ENCODE measurements at places on chromosomes 11 and 22. TPM values are rescaled to one million over a fixed set of nuclear protein-coding genes. Genes with fewer than 3 reads are reported as not detected.

DNA sequence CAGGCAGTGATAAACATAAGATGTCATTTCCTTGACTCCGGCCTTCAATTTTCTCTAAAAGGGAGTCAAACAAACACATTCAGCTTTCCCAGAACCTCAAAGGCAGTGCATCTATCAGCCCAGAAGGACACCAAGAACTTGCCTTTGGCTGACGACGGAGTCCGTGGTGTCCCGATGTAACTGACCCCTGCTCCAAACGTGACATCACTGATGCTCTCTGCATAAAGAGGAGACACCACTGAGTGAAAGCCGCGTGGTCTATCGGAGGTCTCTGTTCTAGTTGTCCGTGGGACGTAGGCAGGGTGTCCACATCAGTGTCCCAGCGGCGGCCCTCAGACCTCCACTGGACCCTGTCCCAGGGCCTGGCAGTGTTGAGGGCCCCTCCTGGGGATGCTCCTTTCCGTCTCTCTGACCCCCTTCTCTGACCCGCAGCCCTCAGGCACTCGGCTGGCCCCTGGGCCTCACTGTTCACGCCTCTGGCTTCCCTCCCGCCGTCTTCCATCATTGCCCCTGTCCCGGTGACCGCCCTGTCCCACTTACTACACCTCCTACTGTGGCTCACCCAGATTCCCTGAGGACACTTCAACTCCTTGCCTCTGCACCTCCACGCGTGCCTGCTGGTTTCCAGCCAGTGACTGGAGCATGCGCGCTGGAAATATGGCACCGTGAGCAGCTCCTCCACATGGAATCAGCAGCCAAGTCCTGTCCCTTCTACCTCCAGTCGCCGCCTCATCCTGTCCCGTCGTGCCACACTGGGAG is 70.4 kb downstream of the NCAPD3 start:
- DNase-seq, result no peak
- H3K4me3 ChIP-seq, result no peak overlapping the region
- no peaks in the 10 kb centered on the region for H3K27me3 ChIP-seq
- peaks cover 4% of the 10 kb centered on the region for H3K4me1 ChIP-seq
- H3K36me3 ChIP-seq, result peaks cover 10% of the 10 kb centered on the region
- H3K27ac ChIP-seq, result no peak overlapping the region

Gene ME3
- total RNA-seq, result 3.3 TPM

Gene LIN7C
- total RNA-seq, result 20.4 TPM

Gene TRAF6
- total RNA-seq, result 26.2 TPM

DNA sequence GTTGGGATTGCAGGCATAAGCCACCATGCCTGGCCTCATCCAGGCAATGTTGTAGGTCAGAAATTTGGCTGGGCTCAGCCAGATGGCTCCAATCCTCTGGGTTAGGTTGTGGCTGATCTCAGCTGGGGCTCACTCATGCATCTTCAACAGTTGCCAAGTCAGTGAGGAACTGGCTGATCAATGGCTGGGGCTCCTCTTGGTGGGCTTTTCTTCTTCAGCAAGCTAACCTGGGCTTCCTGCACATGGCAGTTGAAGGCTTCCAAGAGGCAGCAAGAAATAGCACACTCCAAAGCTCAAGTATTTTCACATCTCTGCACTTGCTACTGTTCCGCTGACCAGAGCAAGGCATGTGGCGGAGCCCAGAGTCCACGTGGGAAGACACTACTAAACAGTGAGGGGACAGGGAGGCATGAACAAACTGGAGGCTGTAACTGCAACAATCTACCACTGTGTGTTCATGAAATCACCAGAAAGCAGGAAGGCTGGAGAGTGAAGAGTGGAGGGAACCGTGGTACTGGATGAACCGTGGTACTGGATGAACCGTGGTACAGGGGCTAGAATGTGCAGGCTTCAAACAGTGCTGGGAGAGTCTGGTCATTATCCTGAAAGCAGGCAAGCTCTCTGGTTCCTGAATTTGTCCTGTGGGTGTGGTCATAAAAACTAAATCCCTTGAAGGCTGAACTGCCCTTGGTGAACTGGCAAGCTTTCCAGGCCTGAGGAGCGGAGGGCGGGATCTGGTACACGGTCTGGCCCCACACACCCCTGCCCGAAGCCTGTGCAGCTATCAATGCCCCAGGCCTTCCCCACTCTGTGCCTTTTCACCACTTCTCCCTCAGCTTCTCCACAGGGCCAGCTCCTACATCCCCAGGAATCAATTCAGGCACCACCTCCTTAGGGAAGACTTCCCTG is 20.2 kb downstream of the CHST1 start:
- no peak for DNase-seq
- peaks cover 48% of the 10 kb centered on the region for H3K27me3 ChIP-seq
- H3K4me1 ChIP-seq, result no peaks in the 10 kb centered on the region
- H3K36me3 ChIP-seq, result no peaks in the 10 kb centered on the region

DNA sequence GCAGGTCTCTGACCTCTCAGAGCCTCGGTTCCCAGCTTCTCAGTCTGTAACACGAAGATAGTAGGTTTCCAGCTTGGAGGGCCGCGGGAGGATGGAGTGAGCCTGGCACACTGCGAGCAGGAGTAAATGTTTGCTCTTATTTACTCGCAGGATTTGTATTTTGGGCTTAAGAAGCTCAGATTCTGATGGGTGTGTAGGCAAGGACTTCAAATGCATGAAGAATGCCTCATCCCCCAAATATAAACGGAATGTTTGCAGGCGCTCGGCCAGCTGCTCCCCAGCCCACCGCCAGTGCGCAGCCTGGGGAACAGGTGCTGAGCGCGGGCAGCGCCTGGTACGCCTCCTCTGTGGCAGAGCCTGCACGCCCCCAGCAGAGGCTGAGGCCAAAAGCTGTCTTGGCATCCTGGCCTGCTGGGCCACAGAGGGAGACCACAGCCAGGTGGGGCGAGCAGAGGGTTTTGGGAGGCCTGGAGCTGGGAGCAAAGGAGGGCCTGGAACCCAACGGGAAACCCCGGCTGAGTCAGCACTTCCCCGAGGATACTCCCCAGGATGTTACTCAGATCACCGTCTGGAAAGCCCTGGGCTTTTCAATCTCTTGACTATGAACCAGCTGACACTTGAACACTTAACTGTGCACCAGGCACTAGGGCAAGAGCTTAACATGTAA is 9.4 kb downstream of the EHD1 start:
- no peak for DNase-seq
- H3K4me3 ChIP-seq, result peak overlapping the region; percentile 86
- no peaks in the 10 kb centered on the region for H3K27me3 ChIP-seq
- H3K36me3 ChIP-seq, result peaks cover 7% of the 10 kb centered on the region
- peak overlapping the region; percentile 98 for H3K27ac ChIP-seq
- peaks cover 63% of the 10 kb centered on the region for H3K4me1 ChIP-seq

DNA sequence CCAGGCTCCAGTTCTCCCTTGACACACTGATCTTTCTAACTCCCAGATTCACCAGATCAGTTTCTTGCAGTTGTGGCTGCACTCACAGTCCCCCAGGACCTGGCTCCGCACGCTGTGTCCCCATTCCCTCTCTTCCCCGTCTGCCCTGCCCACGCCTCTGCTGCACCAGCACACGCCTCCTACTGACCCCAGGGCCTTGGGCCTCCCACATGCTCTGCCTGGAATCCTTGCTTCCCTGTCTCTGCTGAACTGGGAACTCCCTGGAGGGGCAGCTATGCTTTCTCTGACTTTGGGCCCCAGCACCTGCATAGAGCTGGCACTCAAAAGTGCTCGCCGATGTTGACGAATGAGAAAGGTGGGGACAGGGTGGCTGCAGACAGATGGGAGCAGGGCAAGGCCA is 68.9 kb downstream of the MYO7A start:
- H3K4me1 ChIP-seq, result peaks cover 8% of the 10 kb centered on the region
- peaks cover 11% of the 10 kb centered on the region for H3K27me3 ChIP-seq
- H3K36me3 ChIP-seq, result no peaks in the 10 kb centered on the region
- no peak overlapping the region for H3K4me3 ChIP-seq
- peak; percentile 1 for DNase-seq

- H3K27me3 ChIP-seq, result no peaks in the 10 kb centered on the region
- peaks cover 70% of the 10 kb centered on the region for H3K4me1 ChIP-seq
- no peaks in the 10 kb centered on the region for H3K36me3 ChIP-seq
- no peak for DNase-seq
- peak overlapping the region; percentile 89 for H3K27ac ChIP-seq
- H3K4me3 ChIP-seq, result peak overlapping the region; percentile 93
These were observed 38.6 kb downstream of the ETS1 start for GRCh38 chr11:128548649-128549255.

Gene NLRP14
- total RNA-seq, result not detected

Gene WNT11
- total RNA-seq, result 0.57 TPM

Gene JHY
- total RNA-seq, result 2.2 TPM

Gene SPTBN2
- 0.23 TPM for total RNA-seq

GRCh38 chr11:76217653-76218160 is 11.4 kb upstream of the WNT11 start:
- no peak for DNase-seq
- H3K27ac ChIP-seq, result no peak overlapping the region
- peaks cover 10% of the 10 kb centered on the region for H3K27me3 ChIP-seq
- H3K4me1 ChIP-seq, result no peaks in the 10 kb centered on the region

- H3K36me3 ChIP-seq, result no peaks in the 10 kb centered on the region
- peak overlapping the region; percentile 80 for H3K4me3 ChIP-seq
- peaks cover 18% of the 10 kb centered on the region for H3K4me1 ChIP-seq
- H3K27me3 ChIP-seq, result no peaks in the 10 kb centered on the region
- peak; percentile 2 for DNase-seq
- H3K27ac ChIP-seq, result peak overlapping the region; percentile 91
These were observed 13.0 kb upstream of the SLC39A13 start for GRCh38 chr11:47395223-47396048.

GRCh38 chr11:107991868-107992414 is 16.8 kb upstream of the CUL5 start:
- H3K27me3 ChIP-seq, result peaks cover 32% of the 10 kb centered on the region
- no peak for DNase-seq
- no peak overlapping the region for H3K27ac ChIP-seq

- H3K4me1 ChIP-seq, result peaks cover 7% of the 10 kb centered on the region
- peaks cover 8% of the 10 kb centered on the region for H3K36me3 ChIP-seq
- no peak overlapping the region for H3K4me3 ChIP-seq
- no peak for DNase-seq
- H3K27me3 ChIP-seq, result no peaks in the 10 kb centered on the region
These were observed 13.0 kb downstream of the POLD3 start for GRCh38 chr11:74605403-74605802.

DNA sequence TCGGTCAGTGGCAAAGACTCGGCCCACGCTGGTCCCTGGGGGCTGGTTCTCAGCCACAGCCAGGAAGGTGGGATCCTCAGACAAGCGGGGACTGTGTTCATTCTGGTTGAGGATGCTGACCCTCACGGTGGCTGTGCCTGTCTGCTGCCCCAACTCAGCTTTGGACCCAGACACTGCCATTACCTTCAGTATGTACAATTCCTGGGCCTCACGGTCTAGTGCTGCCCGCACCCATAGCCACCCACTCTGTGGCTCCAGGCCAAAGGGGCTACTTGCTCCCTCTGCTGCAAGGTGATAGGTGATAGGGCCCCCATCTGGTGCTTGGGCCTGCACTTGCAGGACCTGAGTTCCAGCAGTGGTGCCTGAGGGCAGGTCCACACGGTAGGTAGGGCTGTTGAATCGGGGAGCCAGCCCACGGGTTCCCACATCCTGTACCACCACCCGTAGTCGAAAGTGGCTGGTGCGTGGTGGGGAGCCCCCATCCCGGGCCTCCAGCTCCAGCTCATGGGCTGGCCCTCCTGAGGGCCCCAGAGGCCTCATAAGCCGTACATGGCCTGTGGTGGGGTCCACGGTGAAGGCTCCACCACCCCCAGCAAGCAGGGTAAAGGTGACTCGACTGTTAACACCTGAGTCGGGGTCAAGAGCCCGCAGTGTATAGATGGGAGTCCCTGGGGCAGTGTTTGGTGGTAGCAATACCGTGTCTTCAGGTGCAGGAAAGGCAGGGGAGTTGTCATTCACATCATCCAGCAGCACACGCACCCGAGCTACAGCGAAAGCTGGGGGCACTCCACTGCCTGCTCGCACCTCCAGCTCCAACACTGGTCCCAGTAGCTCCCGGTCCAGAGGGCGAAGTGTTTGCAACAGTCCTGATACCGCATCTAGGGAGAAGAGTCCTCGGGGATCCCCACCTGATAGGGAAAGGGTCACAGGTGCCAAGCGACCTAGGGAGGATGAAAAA is 13.2 kb upstream of the TPP1 start:
- no peaks in the 10 kb centered on the region for H3K27me3 ChIP-seq
- peaks cover 4% of the 10 kb centered on the region for H3K36me3 ChIP-seq
- peaks cover 16% of the 10 kb centered on the region for H3K4me1 ChIP-seq

- no peaks in the 10 kb centered on the region for H3K36me3 ChIP-seq
- no peak overlapping the region for H3K4me3 ChIP-seq
- no peak overlapping the region for H3K27ac ChIP-seq
- H3K4me1 ChIP-seq, result peaks cover 10% of the 10 kb centered on the region
These were observed 7.1 kb downstream of the USP18 start for GRCh38 chr22:18156878-18157713.

DNA sequence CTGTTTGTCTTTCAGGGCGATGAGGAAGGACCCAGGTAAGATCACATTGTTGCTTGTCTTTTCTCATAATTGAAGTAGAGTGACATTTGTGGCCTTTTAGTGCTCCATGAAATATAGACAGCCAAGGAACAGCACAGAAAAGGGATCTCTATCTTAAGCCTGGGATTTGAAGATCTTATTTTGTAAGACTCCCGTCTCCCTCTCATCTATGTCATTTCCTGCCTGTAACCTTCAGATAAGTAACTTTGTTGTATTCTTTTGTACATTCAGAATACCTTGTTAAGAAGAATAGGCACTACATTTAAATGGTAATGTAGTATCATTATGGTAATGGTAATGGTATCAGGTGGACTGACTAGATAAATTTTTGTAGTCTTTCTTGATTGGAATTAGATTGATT is 72.8 kb downstream of the TRIM44 start:
- no peaks in the 10 kb centered on the region for H3K27me3 ChIP-seq
- no peak overlapping the region for H3K4me3 ChIP-seq
- peaks cover 27% of the 10 kb centered on the region for H3K4me1 ChIP-seq
- H3K36me3 ChIP-seq, result peaks cover 15% of the 10 kb centered on the region

Gene PAMR1
- not detected for total RNA-seq

- peaks cover 3% of the 10 kb centered on the region for H3K36me3 ChIP-seq
- no peak overlapping the region for H3K4me3 ChIP-seq
- no peaks in the 10 kb centered on the region for H3K27me3 ChIP-seq
These were observed 98.5 kb downstream of the TMEM135 start for GRCh38 chr11:87136236-87136635.

- H3K36me3 ChIP-seq, result peaks cover 9% of the 10 kb centered on the region
- H3K4me1 ChIP-seq, result no peaks in the 10 kb centered on the region
- H3K27ac ChIP-seq, result no peak overlapping the region
- peak overlapping the region; percentile 12 for H3K4me3 ChIP-seq
These were observed 411.6 kb downstream of the TBC1D22A start for GRCh38 chr22:47174096-47174495.

Gene SMC1B
- not detected for total RNA-seq

- peaks cover 20% of the 10 kb centered on the region for H3K4me1 ChIP-seq
- H3K27ac ChIP-seq, result no peak overlapping the region
- H3K36me3 ChIP-seq, result peaks cover 3% of the 10 kb centered on the region
- H3K4me3 ChIP-seq, result no peak overlapping the region
- DNase-seq, result no peak
These were observed 57.4 kb downstream of the NECTIN1 start for GRCh38 chr11:119671561-119672015.

GRCh38 chr22:48576333-48577013 is 1251.2 kb downstream of the BRD1 start:
- no peaks in the 10 kb centered on the region for H3K4me1 ChIP-seq
- H3K4me3 ChIP-seq, result no peak overlapping the region
- DNase-seq, result no peak

GRCh38 chr22:22094514-22094913 is 111.9 kb upstream of the TOP3B start:
- H3K4me3 ChIP-seq, result no peak overlapping the region
- peaks cover 9% of the 10 kb centered on the region for H3K36me3 ChIP-seq
- no peak for DNase-seq
- peaks cover 80% of the 10 kb centered on the region for H3K27me3 ChIP-seq
- H3K4me1 ChIP-seq, result peaks cover 2% of the 10 kb centered on the region
